ENCODE measurements at places on chromosomes 2 and 18.
A peak's percentile ranks its signal among the peaks of the same experiment; 100 is the strongest.

DNA sequence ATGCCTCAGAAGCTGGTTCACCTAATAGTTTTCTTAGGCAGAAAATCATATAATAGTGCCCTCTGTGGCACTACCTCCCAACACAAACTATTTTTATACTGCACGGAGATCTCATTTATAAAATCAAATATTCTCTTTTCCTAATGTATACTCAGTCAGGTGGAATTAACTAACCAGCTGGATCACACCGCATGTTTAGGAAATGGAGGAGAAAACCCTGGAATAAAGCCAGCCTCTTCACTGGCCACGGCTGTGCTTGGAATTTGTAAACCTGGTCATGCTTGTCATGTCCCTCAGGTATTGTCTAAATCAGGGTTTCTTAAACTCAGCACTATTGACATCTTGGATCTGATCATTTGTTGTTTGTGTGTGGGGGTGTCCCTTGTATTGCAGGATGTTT is 85.6 kb downstream of the DOCK10 start:
- DNase-seq = no peak

DNA sequence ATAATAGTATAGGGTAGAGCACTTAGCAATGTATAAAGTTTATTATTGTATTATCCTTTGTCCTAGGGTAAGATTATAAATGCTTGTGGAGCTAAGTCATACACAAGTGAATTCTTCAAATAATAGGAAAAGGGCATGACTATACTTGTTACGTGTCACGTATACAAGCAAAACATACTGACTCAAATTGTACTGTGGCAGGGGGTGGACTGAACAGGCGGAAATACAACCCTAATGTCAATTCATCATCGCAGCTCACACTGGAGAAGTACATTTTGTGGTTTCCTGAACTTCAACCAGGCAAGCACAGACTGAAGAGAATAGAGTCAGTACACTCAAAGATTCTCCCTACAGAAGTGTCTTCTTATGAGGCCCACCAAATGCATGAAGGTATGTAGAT is 201.0 kb downstream of the MBD2 start:
- no peak for DNase-seq

DNA sequence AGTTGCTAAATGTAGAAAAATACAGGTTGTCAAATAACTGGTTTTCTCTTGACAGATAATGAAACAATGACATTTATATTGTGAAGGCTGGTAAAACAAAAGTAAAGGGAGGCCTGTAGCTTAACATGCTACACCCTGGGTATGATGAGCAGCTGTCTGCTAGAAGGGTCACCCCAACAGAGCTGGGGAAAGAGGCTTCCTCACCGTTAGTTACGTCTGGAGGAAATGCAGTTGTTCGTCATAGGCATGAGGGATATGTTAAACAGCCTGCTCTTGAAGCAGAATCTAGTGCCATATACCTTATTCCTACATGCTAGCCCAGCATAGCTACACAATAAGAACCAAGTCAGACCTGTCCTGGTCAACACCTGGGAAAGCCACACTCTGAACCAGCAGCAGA is 49.9 kb downstream of the LPIN2 start:
- DNase-seq = no peak

DNA sequence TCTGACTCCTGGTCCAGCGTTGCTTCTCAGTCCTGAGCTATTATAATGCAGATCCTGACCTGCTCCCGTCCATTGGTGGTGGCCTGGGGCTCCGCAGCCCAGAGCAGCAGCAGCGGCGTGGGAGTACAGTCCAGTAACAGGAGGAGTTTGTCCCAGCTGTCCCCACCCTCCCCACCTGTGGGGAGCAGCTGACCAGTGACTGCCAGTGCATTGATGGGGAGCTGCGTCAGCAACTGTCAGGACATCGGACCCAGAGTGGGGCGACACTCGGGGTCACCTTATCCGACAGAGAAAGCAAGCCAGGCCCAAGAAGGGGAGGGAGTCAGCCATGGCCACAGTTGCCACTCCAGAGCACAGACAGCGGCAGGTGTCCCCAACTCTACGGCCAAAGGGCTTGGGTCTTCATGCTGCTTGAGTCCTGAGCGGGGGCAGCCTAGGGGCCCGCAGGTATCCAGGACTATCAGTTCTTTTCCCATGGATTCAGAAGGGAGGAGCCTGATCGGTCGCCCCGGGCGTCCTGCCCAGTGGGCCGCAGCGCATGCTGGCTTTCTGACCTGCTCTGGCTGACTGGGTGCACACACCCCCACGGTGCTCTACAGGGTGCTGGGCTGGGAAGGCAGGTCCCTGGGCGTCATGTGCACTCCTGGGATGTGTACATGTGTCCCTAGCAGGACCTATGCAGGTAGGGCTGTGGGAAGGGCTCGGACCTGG is 29.7 kb downstream of the DNMT3A start:
- DNase-seq = no peak

- DNase-seq = peak; percentile 29
Observed at GRCh38 chr2:1136067-1136466, 185.4 kb downstream of the SNTG2 start.

DNA sequence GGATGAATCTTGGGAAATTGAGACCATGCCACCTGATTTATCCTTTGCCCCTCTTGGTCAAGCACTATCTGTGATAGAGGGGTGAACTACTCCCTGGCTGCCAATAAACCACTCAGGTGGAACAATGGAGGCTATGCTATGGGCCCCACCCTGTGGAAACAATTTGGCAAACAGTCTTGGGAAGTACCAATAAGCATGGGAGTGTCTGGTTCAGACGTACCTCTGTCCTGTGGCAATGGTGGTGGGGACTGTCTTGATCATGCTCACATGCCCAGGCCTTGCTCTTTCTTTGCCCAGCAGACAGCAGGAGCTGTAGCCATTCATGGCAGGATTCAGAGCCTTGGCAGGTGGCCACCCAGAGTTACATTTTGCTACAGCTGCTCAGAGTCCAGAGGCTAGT is 658.7 kb downstream of the KCNJ3 start:
- DNase-seq = no peak

- DNase-seq = no peak
Observed at GRCh38 chr18:54952026-54952425, 7.2 kb downstream of the CCDC68 start.

DNA sequence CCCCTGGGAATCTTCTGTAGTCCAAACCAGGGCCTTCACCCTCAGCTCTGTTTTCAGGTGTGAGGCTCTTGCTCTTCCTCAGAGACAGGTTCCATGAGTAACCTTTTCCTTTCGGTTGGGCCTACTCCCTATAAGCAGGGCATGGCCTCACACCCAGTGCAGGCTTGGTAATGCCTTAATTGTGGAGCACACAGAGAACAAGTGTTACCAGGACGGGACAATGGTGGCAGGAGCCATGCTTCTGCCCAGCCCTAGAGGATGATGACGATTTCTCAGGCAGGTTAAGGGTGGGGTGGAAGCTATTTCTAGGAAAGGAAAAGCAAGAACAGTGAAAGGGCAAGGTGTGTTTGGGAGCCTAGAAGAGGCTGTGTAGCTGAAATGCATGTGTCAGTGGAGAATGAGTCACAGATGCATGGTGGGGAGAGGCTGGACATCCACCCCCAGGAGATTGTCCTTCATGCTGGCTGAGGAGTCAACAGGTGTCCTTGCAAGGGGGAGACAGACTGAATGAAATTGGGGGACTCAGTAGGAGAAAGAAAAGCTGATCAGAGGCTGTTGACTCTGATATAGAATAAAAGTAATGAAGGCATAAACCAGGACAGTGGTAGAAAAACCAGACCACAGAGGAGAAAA is 22.0 kb upstream of the SERPINB12 start:
- DNase-seq = no peak

DNA sequence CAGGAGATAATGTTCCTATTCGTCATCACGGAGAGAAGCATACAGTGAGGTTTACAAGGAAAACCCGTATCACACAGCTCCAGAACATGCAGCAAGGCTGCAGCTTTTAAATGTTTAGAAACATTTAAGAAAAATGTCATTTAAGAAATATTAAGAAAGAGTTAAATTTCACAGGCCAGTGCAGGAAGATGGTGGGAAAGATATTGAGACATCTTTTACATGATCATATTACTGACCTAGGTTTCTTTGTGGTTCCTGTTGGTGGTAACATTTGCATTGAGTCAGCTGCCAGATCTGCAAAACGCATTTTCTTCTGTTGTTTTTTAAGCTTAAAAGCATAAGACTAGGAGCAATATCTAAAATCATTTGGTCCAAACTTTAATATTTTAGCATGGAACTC is 44.9 kb downstream of the CPO start:
- DNase-seq = no peak

DNA sequence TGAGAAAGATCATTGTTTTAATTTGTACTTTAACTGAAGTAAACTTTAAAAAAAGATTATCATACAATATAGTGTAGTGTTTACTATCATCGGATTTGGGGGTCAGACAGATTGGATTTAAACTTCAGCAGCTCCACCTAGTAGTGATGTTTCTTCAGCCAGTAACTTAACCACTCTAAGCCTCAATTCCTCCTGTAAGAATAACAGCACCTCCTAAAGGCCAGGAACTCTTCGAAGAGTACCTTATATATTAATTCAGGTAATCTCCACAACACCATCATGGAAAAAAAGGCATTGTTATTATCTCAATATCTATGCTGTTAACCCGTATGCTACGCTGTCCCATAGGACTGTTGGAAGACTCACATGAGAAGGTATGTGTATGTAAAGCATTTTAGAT is 69.0 kb upstream of the DLGAP1 start:
- no peak for DNase-seq

- no peak for DNase-seq
Observed at GRCh38 chr2:166972418-166972817, 84.1 kb downstream of the XIRP2 start.

- DNase-seq = no peak
Observed at GRCh38 chr2:70981421-70981820, 3.0 kb downstream of the ANKRD53 start.

DNA sequence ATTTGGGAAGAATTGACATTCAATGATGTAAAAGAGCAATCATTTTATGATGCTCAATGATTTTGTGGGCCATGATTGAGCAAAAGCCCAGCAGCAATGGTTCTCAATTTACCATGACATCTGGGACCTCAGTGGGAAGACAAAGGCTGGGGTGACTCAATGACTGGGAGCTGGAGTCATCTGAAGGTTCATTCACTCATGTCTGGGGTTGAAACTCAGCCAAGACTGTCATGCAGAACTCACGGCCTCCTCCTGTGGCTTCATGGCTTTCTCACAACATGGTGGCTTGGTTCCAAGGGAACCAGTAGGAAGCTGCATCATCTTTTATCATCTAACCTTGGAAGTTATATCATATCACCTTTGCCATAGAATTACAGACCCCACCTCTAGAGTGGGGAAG is 45.1 kb upstream of the CD226 start:
- DNase-seq = no peak

GRCh38 chr2:29650631-29651097 is 270.7 kb downstream of the ALK start:
- DNase-seq = peak; percentile 55

DNA sequence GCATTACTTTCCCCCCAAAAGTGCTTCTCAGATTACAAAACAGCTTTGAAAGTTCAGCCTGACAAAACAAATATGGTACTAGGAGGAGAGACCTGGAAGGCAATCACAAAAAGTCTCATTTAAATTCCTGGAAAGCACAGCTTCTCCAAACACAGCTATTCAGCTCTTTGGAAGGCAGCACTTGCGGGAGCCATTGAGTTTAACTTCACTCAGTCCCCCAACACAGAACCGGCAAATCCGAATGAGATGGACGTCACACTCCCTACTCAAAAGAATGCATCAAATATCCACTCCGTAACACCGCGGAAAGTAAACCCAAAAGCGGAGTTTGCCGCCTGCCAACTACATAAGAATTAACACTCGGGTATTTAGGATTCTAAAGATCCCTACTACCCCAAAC is 638 bp downstream of the ST6GAL2 start:
- peak; percentile 77 for DNase-seq

DNA sequence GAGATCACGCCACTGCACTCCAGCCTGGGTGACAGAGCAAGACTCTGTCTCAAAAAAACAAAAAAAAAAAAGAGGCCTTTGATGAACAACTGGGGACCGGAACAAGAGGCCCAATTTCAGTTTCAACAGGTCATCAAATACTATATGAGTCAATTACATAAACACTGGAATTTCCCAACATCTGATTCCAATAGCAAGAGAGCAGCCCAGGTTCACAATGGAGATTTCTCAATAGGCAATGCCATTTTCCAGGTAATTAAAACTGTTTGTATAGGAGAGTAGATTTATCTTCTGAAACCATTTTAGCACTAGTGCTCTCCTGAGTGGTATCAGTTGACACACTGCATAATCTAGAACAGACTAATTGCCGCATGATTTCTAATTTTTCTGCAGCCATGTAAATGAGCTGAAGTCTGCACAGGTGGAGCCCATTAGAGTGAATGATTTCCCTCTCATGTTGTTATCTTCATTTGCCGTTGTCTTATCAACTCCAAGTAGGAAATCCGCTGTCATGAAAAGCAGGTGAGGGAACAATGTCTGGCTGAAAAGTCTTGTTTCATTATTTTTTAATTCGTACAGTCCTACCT is 264.1 kb upstream of the MEIS1 start:
- DNase-seq = no peak

DNA sequence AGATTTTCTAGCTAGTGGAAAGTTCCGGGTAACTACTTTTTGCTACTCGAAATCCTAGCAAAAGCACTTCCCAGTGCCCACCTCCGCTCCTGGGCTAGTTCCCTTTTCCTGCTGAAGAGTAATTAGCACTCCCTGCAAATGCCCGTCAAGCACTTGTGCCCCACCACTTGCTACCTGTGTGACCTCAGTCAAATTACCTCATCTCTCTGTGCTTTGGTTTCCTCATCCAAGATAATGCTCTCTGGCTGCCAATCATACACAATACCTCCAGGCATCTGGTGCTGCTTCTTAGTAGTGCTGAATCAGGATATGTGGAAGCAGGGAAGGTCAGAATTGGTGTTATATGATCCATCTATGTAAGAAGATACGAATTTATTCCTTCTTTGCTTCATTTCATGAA is 102.1 kb upstream of the CDCA7 start:
- no peak for DNase-seq

GRCh38 chr2:44779793-44780192 is 161.7 kb upstream of the SIX3 start:
- no peak for DNase-seq

DNA sequence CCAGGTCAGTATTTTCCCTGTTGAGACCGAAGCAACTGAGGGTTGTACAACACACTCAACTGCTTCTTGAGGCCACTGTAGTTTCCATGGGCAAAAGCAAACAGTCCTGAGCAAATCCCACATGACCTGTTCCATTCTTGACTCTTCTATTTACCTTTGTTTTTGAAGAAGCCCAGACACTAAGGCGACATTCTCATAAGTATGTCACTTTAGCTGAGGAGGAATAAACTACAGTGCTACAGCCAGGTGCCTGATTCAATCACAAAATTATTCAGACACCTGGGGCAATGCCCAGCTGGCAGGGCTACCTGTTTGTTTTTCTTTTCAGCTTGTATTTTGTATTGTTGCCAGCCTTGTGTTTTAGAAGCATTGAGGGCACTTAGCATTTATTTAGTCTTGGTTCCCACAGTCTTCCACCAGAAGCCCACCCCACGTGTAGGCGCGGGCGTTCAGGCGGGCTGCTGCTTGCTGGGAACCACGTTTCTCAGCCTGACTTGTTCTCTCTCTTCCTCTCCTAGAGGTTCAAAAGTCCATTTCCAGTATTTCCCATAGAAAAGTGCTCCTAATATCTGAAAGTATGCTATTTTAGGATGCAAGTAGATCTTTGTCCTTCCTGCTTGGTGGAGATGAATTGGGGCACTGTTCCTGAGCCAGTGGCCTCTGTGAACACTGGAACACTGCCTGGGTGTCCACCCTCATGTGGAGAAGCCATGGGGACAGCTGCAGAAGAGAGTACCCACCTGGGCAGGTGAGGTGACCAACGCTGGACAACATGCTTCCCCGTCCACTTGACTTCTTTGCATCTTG is 99.0 kb upstream of the COPS8 start:
- DNase-seq = no peak

All from eye (tissue), 1 donor.